NCI-H1417 treated with DMSO at 0.1 percent for 48 hours (cell line): ENCODE measurements at places on chromosomes 16 and 17.

GRCh38 chr17:43767053-43767712 lies 8.6 kb upstream of the SOST start:
- no peak for DNase-seq

GRCh38 chr17:40349895-40350688 lies 14.4 kb downstream of the GJD3 start:
- no peak for DNase-seq

GRCh38 chr17:34370997-34371395 lies 8.0 kb upstream of the CCL1 start:
- DNase-seq, result no peak

- no peak for DNase-seq
Measured at GRCh38 chr16:13194766-13195165, 293.4 kb downstream of the SHISA9 start.

- DNase-seq, result no peak
Measured at GRCh38 chr17:45067637-45068036, 6.5 kb downstream of the NMT1 start.

- no peak for DNase-seq
Measured at GRCh38 chr17:73422121-73422520, 110.3 kb upstream of the CDC42EP4 start.

DNA sequence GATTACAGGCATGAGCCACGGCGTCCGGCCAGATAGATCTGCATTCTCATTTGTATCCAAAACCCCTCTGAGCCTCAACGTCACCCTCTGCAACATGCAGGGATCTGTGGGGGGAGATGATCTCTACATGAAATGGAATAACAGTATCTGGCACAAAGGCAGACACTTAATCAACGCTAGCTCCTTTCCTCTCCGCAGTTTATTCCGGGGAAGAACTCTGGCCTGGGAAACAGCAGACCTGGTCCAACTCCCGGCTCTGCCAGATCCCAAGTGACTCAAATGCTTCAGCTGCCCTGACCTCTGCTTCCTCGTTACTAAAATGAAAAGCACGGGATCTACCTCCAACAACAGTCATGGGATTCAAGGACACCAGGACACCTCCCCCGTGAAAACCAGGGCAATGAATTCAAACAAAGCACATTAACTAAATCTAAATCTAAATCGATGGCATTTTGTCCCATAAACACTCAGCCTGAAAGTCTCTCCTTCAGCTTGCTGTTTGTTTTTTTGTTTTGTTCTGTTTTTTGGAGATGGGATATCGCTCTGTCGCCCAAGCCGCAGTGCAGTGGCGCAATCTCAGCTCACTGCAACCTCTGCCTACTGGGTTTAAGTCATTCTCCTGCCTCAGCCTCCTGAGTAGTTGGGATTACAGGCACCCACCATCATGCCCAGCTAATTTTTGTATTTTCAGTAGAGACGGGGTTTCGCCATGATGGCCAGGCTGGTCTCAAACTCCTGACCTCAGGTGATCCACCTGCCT lies 78.2 kb downstream of the NXN start:
- DNase-seq, result no peak

- DNase-seq, result no peak
Measured at GRCh38 chr17:77388384-77389306, 247.9 kb downstream of the SEC14L1 start.
